ENCODE measurements at places on chromosomes 5 and 9.

- no peak for DNase-seq
Measured at GRCh38 chr9:1918108-1918507, 97.0 kb upstream of the SMARCA2 start.

DNA sequence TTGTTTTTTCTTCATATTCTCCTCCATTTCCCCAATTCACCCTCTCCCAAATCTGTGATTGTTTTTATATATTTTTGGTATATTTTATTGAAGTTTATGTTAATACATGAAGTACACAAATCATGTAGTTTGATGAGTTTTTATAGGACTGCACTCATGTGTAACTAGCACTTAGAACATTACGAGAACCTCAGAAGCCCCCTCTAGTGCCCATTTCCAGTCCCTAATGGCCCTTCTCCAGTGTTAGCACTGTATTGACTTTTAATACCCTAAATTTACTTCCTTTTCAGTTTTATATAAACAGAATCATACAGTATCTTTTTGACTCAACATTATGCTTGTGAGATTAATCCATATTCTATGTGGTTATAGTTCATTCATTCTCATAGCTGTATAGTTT is 18.5 kb upstream of the FKTN start:
- DNase-seq: peak; percentile 31

DNA sequence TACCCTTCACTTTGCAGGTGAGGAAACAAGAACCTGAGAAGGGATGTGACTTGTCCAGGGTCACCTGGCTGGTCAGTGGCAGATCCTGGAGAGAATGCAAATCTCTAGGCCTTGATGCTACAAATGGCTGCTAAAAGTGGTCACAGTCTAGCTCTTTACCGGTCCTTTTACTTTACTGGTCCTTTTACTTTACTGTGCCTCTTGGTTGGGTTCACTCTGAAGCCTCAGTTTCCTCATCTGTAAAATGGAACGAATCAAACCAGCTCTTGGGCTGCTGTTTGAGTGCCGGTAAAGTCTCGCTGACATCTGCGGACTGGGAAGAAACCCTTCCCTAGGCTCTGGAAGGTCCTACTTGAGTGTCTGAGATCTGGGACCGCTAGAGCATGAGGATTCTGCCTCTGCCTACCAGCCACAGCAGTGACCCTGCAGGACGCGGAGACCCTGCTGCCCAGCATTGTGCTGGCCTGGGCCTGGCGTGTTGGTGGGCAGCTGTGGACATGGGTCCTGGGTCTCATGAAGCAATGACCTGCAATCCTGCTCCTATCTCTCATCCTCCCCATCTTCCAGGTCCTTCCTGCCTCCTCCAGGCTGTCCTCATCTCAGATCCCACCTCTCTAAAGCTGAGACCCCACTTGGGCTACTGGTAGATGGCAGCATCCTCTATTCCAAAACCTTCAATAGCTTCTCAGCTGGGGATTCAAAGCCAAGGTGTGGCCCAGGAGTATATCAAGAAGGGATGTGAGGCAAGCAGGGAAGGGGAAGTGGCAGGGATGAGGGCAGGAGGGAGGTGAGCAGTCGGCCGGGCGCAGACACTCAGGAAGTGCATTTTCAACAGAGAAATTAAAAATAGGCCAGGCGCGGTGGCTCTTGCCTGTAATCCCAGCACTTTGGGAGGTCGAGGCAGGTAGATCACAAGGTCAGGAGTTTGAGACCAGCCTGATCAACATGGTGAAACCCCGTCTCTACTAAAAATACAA is 13.3 kb downstream of the CORO2A start:
- no peak for DNase-seq

DNA sequence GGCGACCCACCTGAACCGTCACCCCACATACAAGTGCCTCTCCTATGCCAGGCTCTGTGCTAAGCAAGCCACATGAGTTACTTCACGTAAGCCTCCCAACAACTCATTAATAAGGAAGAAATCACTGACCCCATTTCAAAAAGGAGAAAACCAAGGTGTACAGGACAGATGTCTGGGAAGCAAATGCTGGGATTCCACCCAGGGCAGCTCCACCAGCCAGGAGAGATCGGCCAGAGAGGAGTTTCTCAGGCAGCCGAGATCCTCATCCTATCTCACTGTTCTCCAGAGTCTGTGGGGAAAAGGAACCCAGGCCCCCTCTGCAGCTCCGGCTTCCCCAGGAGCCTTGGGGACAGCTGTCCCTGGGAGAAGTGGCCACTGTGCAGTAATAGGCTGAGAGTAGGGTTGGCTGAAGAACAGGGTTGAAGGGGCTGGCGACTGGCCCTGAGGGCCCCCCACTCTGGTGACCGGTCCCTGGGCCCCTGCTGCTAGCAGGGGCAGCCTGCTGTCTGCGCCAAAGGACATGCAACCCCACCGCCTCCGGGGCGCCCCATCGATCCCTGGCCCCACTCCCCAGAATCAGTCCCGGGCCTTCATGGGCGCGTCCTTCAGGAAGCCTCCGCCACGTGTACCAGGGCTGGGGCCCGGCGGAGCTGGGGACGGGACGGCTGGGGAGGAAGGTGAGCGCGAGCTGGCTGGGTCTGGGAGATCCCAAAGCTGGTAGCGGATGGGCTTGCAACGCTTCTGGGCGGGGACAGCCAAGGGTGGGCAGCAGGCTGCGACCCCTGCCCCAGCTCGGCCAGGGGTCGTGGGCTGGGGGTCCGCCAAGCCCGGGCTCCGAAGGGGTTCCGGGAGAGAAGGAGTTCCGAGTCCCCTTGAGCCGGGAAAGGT is 44.1 kb upstream of the STXBP1 start:
- DNase-seq: no peak

- DNase-seq: no peak
Measured at GRCh38 chr5:92574023-92574422, 1007.0 kb downstream of the NR2F1-AS1 start.
